ENCODE measurements at places on chromosomes 16 and 17. TPM values are rescaled to one million over a fixed set of nuclear protein-coding genes. Genes with fewer than 3 reads are reported as not detected.

The NPIPA7 gene
- polyA plus RNA-seq = 11.0 TPM

The HCRT gene
- 0.58 TPM for polyA plus RNA-seq

- DNase-seq = no peak
Measured at GRCh38 chr17:77617516-77617915, 341.0 kb upstream of the TNRC6C start.

DNA sequence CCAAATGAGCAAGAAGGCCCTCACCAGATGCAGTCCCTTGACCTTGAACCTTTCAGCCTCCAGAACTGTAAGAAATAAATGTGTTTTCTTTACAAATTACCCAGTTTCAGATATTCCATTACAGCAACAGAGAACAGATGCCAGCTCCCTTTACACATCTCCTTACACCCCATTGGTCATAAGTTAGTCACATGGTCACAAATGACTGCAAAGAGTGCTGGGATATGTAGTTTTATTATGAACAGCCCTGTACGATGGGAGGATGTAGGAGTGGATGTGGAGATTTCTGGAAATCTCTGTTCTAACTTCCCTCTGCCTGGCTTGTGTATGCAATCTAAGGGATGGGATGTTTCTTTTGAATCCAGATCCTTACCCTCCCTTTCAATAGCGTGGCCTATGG lies 13.3 kb upstream of the RPL38 start:
- DNase-seq = peak; percentile 25

DNA sequence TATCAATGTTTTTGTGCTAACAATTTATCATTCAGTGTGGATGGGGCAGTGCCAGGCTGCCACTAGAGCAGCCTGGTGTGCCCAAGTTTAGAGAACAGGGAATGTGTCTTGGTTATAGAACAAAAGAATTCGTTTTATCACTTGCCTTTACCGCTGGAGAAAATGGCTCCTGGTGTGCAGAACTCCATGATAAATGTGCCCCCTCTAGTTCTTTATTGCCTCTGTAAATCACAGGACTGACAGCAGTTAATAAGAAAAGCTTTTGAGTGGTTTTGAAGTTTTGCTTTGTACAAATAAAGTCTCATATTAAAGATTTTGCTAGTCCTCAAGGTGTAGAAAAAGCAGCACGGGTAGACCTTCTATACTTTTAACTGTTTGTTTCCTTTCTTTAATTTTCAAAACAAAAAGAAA lies 28.2 kb upstream of the PSMD7 start:
- no peak for DNase-seq

GRCh38 chr16:81626181-81626674 lies 152.9 kb upstream of the PLCG2 start:
- no peak for DNase-seq

DNA sequence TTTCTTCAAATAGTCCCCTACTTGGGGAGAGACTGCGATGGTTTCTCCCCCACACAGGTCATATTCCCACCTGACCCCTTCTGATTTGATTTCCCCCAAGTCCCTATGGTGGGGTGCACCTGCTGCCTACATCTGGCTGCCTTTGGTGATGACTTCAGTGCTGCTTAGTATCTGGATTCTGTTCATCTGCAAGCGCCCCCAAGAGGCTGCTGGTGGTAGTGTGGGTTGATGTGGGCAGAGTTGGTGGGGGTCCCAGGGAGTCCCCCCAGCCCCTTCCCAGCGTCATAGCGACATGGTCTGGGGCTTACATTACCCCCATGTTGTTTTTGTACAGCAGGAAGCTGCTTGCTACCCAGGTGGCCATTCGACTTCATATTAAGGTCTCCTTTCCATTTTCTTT lies 99.2 kb downstream of the NTN1 start:
- no peak for DNase-seq
